Small intestine (tissue), 16 donors: ENCODE measurements at places on chromosomes 16 and 17. TPM values are rescaled to one million over a fixed set of nuclear protein-coding genes. Genes with fewer than 3 reads are reported as not detected.

Gene SYT17
- polyA plus RNA-seq = 1.8 TPM

Gene CA5A
- under 0.01 TPM for polyA plus RNA-seq

GRCh38 chr16:69613378-69614154, 47.8 kb downstream of the NFAT5 start:
- DNase-seq = peak; percentile 77

Gene CLEC18C
- 0.43 TPM for polyA plus RNA-seq

Gene NARF
- 87.0 TPM for polyA plus RNA-seq

- DNase-seq = no peak
Observed at GRCh38 chr17:33229499-33229898, 63.6 kb downstream of the ASIC2 start.

GRCh38 chr17:3003296-3004149, 59.9 kb downstream of the OR1D5 start:
- DNase-seq = no peak

- no peak for DNase-seq
Observed at GRCh38 chr17:30597776-30598288, 120.6 kb downstream of the GOSR1 start.

Gene CCL8
- polyA plus RNA-seq = 10.5 TPM
